ENCODE measurements at places on chromosomes 4 and X.

DNA sequence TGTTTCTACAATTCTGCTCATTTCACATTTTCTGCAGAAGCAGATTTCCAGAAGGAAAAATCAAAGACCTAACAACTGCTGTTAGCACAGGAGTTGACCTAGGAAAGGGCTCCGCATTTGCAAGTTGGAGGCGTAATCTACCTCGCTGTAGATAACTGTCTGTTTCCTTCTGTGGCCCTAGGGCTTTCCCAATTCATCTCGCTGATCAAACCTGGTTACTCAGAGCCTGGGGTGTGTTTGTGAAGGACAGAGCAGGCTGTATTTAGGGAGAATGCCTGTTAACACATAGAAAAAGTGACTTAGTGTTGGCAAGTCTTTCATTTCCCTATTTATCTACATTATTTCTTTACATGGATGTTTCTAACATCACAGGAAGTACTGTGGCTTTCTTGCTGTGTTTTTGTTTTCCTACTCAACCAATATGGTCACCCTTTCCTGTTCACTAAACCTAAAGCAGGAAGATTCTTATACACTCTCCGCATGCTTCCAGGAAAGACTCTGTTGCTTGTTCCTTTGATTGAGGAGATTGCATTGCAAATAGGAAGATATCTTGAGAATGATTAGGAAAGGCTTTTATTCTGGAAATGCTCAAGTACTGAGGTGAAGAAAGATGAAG lies 40.5 kb downstream of the AGA start:
- DNase-seq = no peak

DNA sequence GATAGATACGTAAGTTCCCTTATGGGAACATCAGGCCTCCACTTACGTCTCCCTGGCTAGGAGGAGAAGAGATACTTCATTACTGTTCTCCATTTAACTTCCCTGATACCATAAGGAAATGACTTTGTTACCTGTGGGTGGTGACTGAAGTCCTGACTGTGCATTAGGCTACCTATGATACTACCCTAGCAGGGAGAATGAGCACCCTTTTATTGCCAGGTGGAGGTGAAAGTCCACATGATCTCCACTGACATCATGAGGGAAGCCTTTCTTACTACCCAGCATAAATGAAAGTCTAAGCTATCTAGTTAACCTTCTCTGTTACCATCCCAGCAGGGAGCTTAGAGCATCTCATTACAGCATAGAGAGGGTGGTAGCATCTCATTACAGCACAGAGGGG lies 24.4 kb upstream of the LAMTOR3 start:
- no peak for DNase-seq

- no peak for DNase-seq
Observed at GRCh38 chr4:24671849-24672248, 87.5 kb upstream of the DHX15 start.

DNA sequence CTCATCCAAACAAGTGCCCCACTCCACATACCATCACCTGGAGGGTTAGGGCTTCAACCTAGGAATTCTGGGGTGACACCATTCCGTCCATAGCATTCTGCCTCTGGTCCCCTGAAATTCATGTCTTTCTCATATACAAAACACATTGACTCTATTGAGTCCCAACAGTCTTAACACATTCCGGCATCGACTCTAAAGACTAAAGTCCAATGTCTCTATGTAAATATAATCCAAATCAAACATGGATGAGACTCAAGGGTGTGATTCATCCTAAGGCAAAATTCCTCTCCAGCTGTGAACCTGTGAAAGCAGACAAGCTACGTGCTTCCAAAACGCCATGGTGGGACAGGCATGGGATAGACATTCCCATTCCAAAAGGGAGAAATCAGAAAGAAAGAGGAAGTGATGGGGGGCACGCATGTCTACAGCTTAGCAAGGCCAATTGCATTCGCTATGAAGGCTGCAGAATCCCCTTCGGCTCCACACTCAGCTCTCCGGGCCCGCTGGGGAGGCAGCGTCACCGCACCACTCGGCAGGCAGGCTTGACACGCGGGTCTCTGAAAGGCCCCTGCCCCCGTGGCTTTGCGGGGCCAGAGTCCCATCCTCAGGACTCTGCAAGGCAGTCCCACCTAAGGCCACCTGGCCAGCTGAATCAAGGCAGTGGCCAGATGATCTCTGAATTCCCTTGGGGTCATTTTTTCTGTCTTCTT lies 53.2 kb downstream of the ADRA2C start:
- DNase-seq = no peak

DNA sequence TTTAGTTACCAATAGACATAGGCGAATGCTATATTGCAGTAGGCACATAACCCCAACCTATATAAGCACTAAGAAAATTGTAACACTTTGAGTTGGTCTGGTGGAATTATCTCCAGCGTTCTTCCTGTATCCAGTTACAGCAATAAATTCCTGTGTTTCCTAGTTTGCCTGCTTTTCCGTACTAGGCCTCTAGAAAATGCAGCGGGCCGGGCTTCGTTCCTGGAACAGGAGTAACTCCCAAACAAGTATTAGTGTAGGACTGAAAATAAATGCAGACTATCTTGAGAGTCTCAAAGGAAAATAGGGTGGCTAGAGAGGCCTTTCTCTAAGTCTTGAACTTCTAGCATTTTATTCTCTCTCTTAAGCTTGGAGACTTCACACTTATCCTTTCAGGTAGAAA lies 159.8 kb downstream of the OR13H1 start:
- no peak for DNase-seq

DNA sequence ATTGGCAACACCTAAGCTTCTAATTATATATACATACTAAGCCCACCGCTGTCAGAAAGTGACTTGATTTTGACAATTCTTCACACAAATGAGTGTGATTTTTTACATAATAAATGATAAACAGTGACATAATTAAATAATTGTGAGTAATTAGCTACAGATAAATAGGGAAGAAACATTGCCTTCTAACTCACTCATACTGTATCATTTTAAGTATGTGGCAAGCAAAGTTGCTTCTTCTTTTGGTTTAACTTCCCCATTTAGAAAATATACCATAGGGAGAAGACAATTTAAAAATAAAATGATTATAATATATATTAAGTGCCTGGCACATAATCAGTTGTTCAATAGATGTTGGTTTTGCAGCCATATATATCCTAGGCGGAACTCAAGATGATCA lies 644.2 kb downstream of the FSTL5 start:
- no peak for DNase-seq

GRCh38 chrX:259692-260355 lies 21.4 kb upstream of the PLCXD1 start:
- no peak for DNase-seq

DNA sequence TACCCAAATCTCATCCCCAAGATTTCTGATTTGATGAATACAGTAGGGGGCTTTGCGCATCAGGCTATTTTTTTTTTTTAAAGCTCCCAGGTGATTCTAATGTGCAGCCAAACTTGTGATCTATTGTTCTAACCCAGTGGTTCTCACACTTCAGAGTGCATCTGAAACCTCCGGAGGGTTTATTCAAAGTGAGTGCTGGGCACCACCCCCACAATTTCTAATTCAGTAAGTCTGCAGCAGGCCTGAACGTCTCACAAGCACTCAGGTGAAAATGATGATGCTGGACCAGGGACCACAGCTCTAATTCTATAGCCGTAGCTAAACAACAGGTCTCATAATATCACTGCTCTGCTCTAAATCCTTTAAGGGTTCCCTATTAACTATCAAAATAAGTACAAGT lies 211.4 kb downstream of the FMR1NB start:
- no peak for DNase-seq

GRCh38 chrX:142804085-142804484 lies 221.6 kb upstream of the SPANXN4 start:
- DNase-seq = no peak

DNA sequence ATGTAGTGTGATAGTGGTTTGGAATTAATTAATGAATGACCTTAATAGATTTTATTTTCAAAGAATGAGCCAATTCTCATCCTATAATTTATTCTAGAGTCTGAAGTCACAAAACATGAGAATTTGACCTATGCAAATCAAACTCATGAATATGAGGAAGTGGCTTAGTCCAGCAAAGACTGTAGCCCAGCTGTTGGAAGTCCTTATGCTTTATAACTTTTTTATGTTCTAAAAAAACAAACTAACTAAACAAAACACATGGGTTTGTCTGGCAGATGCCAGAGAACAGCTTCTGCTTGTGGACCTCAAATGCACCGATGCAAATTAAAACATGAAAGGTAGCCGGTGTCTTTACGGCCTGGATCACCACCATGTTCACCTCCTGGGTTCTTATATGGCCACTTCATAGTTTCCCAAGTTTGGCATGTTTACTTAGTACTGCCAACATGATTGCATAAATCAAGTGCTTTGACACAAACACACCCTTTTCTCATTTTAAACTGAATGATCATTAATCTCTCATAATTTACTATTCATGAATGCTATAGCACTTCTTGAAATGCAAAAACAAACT lies 277.4 kb downstream of the PAPSS1 start:
- DNase-seq = no peak

GRCh38 chr4:8157944-8158709 lies 486 bp downstream of the ABLIM2 start:
- no peak for DNase-seq

DNA sequence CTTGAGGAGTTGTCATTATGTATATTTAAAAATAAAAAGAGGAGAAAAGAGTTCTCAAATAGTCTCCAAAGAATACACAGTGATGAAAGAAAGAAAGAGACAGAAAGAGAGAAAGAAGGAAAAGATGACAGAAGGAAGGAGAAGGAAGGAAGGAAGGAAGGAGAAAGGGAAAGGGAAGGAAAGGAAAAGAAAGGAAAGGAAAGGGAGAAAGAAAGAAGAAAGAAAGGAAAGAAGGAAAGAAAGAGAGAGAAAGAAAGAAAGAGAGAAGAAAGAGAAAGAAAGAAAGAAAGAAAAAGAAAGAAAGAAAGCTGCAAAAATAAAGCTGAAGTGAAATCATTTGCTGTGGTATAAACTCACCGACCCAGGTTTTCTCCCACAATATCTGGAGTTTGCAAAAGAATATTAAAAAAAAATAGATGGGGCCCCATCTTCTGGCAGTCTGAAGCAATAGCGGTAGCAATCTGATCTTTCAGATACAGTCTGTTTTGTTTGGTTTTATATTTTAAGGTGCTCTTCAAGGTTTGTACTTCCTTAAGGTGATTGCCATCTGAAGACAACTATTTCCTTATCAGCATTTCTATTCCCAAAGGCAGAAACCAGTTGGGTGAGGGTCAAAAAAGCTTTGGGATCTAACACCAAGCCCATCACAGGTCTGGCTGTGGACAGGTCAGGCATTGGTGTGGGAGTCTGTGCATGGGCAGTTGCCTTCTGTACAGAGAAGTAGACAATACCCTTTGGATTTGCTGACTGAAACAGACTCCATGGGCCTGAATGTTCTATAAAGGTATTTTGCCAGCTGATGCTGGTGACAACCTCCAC lies 160.4 kb downstream of the CPEB2 start:
- DNase-seq = no peak

DNA sequence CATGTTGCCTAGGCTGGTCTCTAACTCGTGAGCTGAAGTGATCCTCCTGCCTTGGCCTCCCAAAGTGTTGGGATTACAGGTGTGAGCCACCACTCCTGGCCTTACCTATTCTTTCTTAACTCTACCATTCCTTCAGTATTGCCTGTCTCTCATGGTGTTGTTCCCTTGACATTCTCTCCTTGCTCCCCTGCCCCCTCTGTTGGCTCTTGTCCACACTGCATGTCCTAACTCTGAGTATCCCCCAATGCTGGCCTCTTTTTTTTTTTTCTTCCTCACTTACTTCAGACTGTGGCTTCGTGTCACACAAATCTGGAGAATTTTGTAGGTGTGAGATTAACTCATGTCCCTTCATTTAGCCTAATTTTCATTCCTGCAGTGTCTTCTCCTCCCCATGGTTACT lies 22.9 kb upstream of the FRMPD4 start:
- DNase-seq = no peak

DNA sequence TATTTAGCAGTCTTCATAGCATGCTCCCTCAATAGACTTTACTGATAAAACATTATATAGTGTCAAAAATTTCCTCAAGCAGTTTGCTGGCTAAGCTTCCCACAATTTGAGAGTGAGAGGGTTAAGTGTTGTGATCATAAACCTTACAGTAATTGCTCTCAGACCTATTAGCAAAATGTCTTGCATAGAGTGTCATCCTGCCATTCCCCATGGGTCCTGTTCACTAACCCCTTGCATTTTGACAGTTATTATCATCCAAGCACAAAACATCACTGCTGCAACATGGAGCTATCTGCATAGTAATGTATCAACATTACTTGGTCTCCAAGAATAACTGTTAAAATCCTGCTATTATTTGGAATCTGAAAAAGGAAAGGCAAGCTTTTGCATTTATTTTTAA lies 196.1 kb upstream of the GK2 start:
- DNase-seq = no peak

- DNase-seq = no peak
Observed at GRCh38 chr4:123599920-123600810, 203.6 kb downstream of the SPRY1 start.

DNA sequence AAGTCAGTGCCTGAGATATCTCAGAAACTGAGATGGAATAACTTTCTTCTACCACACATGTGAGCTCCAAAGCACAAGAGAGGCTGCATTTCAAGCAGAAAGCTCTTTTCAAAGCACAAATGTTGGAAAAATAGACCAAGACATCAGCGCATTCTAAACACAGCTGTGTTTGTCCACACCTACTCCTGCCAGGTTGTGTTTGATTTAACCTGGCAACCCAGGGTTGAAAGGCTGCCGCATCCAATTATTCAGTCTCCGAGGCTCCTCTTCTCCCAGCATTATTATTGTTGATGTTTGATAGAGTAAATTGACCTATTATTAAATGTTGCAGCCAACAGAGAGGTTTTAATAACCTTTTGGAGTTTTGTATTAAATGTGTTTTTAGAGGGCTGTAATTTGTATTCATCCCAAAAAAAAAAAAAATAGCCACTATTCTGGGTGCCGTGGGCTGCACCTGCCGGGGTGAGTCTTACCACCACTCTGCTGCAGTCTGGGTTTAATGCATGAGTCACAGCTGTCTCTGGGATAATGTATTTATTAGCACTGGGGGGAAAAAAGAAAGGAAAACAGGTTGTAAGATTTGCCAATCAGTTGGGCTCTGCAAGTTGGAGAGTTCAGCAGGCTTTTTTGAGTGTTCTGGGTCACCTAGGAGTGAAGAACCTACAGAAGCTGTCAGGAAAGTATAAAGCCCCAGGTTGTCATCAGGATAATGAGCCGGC lies 105.2 kb upstream of the NOCT start:
- peak; percentile 99 for DNase-seq

DNA sequence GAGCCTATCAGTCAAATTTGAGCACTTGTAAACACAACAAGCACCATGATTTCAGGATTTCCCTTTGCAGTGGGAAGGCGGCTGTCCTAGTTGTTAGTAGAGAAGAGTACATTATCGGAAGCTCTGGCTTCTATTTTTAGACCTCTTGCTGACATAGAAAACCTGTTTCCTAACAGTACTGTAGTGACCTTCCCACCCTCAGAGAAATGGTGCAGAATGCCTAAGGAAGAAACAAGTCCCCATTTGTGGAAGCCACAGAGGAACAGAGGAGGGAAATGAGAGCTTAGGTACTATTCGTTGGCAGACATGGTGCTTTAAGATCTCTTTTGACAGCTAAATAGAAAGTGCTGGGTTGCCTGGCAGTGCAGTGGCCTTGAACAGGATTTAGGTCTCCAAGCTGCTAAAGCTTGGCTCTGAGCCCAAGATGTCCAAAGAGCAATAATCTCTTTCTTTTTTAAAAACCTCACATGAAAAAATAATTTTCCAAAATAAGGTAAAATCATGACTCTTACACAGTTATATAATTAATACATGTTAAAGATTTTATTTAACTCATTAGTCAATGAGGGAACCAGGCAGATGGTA lies 24.9 kb downstream of the GLRA2 start:
- DNase-seq = no peak

GRCh38 chrX:54551801-54552200 lies 21.8 kb downstream of the GNL3L start:
- DNase-seq = no peak

GRCh38 chrX:47862680-47863079 lies 26.0 kb downstream of the ZNF81 start:
- no peak for DNase-seq

Data from NCI-H1417 treated with DMSO at 0.1 percent for 48 hours (cell line).